D341Med (cell line): ENCODE measurements at places on chromosomes 4 and X.

GRCh38 chr4:90979556-90979955 lies 852.4 kb downstream of the CCSER1 start:
- DNase-seq: no peak

- no peak for DNase-seq
Measured at GRCh38 chrX:99398545-99398944, 1011.5 kb downstream of the PCDH19 start.

- no peak for DNase-seq
Measured at GRCh38 chr4:14529653-14530052, 472.6 kb upstream of the CPEB2 start.

DNA sequence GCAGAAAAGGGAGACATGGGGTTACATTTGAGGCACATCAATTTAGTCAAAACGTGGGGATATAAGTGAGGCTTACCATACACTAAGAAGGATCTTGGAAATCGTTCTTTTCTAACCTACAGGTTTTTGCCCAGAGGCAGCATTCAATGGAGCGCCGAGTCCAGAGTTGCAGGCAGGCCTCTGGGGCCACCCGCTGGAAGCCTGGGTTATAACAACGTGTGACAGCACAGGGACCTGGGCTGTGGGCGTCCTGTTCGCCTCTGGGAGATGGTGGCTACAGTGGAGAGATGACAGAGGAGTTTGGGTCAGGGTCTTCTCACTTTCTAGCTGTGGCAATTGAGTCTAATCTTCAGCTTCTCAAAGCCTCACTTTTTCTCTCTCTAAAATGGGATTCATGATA lies 53.9 kb downstream of the ENPP6 start:
- peak; percentile 73 for DNase-seq

DNA sequence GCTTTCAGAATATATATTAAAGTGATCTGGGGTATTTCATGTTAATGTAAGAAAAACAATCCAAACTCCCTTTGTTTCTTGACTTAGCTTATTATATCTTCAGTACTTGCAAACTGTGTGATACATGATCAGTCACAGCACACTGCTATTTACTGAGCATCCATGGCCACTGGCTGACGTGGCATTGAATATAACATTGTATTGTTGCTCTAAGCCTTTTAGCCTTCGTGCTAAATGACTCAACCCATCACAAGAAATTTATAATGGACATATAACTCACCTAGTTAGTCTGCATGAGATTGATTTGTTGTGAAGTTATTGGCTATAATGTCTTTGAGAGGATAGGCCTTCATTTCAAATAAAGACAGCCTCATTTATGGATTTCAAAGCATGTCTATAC lies 642.6 kb downstream of the IL1RAPL1 start:
- no peak for DNase-seq

DNA sequence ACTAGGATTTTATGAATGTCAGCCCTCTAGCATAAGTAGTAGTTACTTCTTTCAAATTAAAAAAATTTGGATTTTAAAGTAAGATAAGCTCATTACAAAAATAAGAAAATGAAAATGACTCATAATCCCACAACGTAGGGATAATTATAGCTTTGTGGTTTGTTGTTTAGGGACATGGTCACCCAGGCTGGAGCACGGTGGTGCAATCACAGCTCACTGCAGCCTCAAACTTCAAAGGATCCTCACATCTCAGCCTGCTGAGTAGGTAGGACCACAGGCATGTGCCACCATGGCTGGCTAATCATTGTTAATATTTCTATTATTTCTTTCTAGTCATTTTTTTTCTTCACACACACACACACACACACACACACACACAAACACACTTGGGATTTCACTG lies 57.6 kb downstream of the PLAC1 start:
- DNase-seq: no peak

- no peak for DNase-seq
Measured at GRCh38 chrX:150049647-150050046, 111.4 kb upstream of the EOLA2 start.

- DNase-seq: no peak
Measured at GRCh38 chr4:184591070-184591677, 58.1 kb downstream of the CASP3 start.

DNA sequence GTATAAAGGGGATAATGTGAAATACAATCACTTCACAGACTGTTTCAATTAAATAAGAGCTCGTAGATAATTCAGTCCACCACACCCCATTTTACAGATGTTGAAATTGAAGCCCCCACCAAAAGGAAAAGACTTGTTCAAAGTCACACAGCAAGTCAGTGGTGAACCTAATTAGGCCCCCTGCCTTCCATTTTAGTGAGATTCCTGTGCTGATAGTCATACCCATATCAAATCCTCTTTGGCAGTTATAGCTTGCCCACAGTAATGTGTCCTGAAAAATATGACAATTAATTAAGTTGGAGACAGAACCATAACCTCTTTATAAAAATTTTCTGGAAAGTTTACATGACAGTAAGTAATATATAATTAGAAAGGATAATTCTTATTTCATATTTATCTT lies 58.0 kb downstream of the AR start:
- DNase-seq: no peak

GRCh38 chr4:109408711-109409110 lies 24.9 kb upstream of the SEC24B start:
- no peak for DNase-seq

GRCh38 chr4:180512801-180513475 lies 1730.3 kb upstream of the TENM3 start:
- DNase-seq: no peak

DNA sequence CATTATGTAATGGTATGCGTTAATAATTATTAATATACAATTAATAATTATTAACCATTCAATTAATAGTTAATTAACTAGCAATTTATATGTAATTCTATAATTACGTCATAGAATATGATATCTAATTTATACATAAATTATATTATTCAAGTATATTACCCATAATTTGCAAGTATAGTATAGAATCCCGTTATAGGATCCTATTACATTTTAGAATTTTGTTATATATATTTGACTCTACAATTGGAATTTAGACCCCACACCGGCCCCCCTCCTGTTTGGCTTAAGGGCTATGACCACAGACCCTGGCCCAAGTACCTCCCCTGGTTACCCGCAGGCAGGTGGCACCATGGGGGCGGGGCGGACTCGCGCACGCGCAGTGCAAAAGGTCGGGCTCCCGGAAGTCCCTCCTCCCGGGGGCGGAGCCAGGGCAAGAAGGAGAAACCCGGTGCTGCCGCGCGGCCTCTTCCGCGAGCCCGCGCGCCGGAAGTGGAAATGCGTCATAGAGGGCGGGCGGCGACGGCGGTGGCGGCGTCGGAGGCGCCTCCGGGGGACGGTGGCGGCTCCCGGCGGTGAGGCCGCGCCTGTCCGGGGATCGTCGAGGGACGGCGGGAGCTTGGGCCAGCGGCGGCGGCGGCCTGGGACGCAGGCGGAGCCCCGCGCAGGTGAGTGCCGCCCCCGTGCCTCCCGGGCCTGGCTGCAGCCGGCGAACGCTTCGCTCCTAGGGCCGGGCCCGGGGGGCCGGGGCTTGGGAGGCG lies at the start of gene AKAP17A:
Gene AKAP17A, plus strand, starts transcription at position 503 of the 761 bp plus-strand sequence. CDS start 1,859 bp downstream, outside the sequence.
- DNase-seq: peak; percentile 99

GRCh38 chr4:54819034-54819433 lies 161.3 kb downstream of the KIT start:
- DNase-seq: no peak
